ENCODE measurements at places on chromosomes 13 and 19.

DNA sequence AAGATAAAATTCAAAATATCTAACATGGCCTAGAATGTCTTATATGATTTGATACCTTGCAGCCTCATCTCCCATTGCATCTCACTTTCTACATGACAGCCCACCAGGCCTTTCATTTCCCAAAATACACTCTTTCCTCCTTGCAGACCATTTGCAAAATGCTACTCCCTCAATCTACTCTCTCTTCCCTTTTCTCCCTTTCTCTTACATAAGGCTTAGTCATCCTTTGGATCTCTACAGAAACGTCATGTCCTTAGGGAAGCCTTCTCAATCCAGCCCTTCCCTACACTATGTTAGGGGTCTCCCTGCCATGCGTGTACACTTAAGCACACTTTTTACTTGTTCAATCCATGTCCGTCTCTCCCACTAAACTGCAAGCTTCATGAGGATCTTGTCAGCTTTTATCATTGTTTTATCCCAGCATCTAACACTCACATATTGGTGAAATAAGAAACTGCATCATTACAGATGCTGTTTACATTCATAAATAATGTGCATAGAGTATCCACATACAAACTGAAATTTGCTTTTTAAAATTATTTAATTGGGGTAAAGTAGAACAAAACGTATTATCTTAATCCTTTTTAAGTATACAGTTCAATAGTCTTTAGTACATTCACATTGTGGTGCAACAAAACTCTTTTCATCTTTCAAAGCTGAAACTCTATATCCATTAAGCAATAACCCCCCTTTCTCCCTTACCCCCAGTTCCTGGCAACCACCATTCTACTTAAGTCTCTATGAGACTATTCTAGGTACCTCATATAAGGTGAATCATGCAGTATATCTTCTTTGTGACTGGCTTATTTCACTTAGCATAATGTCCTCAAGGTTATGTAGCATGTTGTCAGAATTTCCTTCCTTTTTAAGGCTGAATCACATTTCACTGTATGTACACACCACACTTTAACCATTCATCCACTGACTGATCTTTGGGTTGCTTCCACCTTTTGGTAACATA, 11.5 kb upstream of the WBP4 start:
- DNase-seq: no peak

DNA sequence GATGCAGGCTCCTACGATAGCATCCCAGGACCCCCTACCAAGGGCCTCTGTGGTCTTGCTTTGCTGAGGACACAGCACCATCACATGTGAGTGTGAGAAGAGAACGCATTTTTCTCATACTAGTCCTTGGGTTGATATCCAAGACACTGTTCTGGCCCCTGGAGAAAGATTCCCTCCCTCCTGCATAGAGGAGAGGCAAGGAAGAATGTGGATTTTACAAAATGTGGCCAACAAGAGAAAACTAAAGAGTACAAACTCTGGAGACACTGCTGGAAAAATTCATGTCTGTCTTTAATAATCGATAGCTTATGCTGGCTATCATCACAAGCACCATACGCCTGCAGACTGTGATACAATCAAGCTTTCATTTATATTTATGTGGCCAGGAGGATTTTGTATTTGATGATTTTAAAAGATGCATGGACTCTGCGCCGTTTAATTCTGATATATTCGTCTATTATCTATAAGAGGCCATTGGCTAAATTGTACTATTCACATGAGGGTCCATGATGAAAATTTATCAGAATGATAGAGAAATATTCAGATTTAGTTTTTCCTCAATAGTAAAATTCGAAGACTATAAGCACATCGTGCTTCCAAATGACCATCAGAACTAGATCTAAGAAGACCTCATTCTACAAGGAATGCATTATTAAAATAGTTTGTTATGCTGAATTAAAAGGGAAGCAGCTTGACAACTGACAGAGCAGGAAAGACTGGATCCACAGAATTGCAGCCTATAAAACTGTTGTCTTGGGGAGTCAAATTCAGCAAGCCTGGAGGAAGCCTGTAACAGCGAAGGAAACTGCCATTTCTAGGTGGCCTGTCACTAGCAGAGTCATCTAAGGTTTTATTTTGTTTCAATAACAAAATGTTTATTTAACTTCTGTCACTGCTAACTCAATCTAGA, 578.7 kb downstream of the DIAPH3 start:
- DNase-seq: no peak

DNA sequence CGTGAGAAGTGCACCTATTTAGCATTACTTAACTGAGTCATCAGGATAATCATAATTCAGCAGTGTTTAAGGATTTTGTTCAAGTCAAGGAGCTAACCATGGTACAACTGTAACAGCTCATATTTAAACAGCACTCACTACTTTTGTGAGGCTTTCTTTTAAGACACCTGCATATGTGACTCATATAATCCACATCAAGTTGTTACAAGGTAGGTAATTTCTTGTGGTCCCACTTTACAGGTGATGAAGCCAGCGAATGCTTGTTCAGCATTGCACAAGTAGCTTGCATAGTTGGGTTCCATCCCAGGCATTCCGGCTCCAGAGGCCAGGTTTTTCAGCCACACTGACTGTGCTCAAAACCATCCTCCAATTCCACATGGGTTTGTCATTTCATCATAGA, 569.2 kb downstream of the MYO16 start:
- DNase-seq: no peak

GRCh38 chr13:54775501-54776191, 1747.0 kb downstream of the OLFM4 start:
- no peak for DNase-seq

DNA sequence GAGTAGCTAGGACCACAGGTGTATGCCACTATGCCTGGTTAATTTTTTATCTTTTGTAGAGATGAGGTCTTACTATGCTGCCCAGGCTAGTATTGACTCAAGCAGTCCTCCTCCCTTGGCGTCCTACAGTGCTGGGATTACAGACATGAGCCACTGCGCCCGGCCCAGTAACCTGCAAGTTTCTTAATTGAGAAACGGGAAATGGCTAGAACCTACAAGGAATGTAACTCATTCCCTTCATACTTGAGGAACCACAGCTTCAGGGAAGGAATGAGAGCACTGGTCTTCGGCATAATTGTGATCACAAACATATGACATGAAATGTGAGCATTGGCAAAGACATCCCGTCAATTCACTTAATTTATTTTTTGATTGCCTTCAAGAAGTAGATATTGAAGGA, 157.0 kb downstream of the KLF5 start:
- DNase-seq: no peak

DNA sequence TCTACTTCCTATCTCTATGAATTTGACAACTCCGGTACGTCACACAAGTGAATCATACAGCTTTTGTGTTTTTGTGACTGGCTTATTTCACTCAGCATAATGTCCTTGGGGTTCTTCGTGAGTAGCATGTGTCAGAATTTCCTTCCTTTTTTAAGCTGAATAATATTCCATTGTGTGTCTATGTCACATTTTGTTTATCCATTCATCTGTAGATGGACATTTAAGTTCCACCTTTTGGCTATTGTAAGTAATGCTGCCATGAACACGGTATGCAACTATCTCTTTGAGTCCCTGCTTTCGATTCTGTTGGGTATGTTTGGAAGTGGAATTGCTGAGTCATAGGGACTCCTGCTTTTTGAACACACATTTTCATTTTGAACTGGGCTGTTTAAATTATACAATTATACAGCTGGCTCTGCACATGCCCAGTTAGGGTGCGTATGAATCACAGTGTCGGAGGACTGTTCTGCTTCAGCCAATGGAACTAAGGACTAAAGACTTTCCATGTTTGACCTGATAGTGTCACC, 43.0 kb upstream of the C13orf42 start:
- DNase-seq: peak; percentile 50

GRCh38 chr13:74006666-74007065, 127.5 kb downstream of the KLF12 start:
- DNase-seq: no peak

- no peak for DNase-seq
Observed at GRCh38 chr13:47188802-47189201, 291.9 kb upstream of the HTR2A start.

DNA sequence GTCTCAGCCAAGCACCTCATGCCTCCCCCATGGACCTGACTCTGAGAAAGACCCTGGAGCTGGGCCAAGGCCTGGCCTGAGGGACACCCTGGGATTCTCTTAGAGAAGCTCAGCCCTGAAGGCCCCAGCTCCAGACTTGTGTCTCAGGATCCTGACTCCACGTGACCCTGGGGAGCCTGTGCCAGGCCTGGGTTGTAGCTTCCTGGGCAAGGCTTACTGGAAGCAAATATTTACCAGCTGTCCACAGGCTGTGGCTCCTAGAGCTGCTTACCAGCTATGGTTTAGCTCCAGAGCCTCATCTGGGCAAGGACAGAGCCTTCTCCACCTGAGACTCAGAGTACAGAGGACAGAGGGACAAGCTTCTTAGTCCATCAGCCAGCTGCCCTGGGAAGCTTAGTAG, 61.0 kb upstream of the CEACAM8 start:
- no peak for DNase-seq

- peak; percentile 74 for DNase-seq
Observed at GRCh38 chr13:26628706-26629105, 71.2 kb downstream of the WASF3 start.

GRCh38 chr19:28794301-28794700, 418.6 kb downstream of the UQCRFS1 start:
- DNase-seq: peak; percentile 18

- DNase-seq: no peak
Observed at GRCh38 chr13:55062662-55063061, 2034.0 kb downstream of the OLFM4 start.

GRCh38 chr19:35993923-35994598, 927 bp upstream of the SDHAF1 start:
- DNase-seq: peak; percentile 49

DNA sequence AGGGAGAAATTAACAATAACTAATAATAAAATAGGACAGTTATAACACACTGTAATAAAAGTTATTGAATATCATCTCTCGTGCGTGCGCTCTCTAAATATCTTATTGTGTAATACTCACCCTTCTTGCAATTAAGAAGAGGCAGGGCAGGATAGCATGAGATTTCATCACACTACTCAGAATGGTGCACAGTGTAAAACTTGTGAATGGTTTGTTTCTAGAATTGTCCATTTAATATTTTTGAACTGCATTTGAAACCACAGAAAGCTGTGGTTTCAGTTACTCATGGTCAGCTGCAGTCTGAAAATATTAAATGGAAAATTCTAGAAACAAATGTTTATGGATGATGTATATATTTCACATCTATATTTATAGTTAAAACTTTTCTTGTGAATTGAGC, 161.1 kb downstream of the DCT start:
- DNase-seq: no peak

GRCh38 chr19:51107406-51108065, 673 bp downstream of the CTU1 start:
- no peak for DNase-seq

- no peak for DNase-seq
Observed at GRCh38 chr13:80989241-80989640, 648.3 kb upstream of the SPRY2 start.

DNA sequence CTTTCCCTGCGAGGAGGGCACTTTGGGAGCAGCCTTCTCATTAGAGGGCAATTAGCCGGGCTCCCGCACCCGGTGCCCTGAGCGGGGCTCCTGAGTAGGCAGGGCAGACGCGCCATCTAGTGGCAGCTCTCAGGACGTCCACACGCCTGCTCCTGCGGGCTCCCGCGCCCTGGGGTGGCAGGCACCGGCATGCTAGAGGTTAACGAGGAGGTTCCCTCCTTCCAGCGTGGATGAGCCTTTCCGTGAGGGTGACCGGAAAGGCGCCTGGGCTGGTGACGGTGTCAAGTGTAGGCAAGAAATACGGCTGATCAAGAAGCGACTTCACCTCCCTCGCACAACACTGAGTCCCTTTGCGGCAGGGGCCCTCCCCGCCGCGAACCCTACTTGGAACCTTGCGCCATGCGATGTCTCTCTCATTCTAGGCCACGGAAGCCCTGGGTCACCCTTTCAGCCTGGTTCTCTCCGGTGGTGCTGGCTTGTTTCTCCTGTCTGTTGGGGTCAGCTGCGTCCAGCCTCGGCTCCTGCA, 67.7 kb downstream of the ALOX5AP start:
- peak; percentile 89 for DNase-seq
